ENCODE measurements at places on chromosomes 11 and 22.

- DNase-seq, result no peak
Measured at GRCh38 chr22:31104869-31105268, 2.5 kb downstream of the SELENOM start.

DNA sequence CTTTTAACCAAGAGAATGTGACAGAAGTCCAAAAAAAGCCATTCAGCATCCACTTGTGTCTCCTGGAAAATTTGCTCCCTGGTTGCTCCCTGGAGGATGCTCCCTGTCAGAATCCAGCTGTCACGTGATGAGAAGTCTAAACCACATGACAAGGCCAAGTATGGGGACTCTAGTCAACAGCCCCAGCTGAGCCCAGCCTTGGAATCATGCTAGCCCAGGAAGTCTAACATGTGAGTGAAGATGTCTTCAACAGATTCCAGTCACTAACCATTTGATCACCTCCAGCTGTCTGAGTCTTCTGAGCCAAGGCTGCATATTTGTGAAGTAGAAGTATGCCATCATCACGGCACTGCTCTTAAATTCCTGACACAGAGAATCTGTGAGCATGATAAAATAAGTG lies 4.2 kb downstream of the OR56B4 start:
- no peak for DNase-seq

- DNase-seq, result no peak
Measured at GRCh38 chr22:21984793-21985192, 2.2 kb upstream of the TOP3B start.

GRCh38 chr11:121393855-121394254 lies 58.3 kb upstream of the SORL1 start:
- no peak for DNase-seq

GRCh38 chr22:29254286-29254660 lies 13.5 kb downstream of the RHBDD3 start:
- DNase-seq, result no peak

DNA sequence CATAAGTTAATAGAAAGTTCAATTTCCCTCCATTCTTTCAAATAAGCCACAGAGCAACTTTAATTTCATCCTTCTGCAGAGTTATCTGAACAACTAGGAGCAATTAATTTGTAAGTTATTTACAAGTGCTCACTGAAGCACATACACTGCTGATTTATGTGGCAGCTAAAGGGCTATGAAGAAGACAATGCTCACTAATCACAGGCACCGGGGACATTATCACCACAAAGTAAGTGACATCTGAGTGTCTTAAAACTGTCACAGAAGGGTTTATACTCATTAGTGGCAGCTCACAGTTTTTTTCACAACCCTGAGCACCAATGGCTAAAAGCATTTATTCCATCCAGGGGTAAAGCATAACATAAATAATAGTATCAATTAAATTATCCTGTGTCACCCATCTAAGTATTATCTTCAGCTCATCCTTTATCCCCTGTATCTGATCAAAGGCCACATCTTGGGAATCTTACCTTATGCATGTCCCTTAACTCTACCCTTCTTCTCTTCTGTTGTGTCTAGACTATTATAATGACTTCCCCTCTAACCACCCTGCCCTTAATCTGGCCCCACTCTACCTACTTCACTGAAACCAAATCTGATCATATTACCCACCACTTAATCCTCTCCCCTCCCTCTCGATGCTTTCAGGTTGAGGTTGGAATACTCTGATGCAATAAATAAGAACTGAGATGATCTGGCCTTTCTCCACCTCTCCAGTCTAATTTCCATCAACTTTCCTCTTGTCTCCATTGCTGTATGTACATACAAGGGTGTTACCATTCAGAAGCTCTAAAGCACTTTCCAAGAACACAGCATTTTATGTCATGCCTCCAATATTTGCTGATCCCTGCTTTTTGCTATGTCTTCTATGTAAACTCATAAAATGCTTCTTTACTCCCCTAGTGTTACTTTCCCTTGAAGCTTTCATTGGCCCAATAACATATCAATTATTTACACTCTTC lies 252.7 kb downstream of the CASP12 start:
- no peak for DNase-seq

DNA sequence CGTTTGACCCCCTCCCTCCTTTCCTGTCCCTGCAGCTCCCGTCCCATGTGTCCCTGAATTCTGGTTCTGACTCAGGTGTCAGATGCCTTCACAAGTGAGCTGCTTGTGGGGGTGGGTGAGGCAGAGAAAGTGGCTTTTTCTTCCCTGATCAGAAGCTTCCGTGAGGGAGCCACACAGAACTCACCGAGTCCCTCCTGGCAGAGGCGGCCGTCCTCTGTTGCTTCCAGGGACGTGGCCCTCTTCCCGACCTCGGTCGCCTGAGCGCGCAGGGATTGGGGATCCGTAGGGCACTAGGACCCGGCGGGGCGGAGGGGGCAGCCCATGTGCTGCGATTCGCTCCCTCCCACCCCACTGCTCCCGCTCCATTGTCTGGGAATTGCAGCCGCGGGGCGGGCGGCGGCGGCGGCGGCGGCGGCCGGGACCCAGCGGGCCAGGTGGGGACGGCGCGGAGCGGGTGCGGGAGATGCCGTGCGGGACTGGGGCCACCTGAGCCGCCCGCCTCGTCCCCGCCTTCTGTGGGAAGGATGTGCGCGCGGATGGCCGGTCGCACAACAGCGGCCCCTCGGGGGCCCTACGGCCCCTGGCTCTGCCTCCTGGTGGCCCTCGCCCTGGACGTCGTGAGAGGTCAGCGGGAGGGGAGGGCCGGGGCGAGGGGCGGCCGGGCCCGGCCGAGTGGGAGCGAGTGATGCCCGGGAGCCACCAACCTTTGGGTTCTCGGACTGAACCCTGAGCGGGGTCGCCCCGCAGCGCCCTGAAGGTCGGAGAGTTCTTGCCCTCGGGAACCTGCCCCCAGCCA lies at the start of gene TMEM132A:
Gene TMEM132A, plus strand, starts transcription at position 351 of the 796 bp plus-strand sequence. Its CDS starts 174 bp downstream, at position 525.
- DNase-seq, result peak; percentile 58

- DNase-seq, result peak; percentile 16
Measured at GRCh38 chr11:121291896-121292494, 576 bp upstream of the SC5D start.

DNA sequence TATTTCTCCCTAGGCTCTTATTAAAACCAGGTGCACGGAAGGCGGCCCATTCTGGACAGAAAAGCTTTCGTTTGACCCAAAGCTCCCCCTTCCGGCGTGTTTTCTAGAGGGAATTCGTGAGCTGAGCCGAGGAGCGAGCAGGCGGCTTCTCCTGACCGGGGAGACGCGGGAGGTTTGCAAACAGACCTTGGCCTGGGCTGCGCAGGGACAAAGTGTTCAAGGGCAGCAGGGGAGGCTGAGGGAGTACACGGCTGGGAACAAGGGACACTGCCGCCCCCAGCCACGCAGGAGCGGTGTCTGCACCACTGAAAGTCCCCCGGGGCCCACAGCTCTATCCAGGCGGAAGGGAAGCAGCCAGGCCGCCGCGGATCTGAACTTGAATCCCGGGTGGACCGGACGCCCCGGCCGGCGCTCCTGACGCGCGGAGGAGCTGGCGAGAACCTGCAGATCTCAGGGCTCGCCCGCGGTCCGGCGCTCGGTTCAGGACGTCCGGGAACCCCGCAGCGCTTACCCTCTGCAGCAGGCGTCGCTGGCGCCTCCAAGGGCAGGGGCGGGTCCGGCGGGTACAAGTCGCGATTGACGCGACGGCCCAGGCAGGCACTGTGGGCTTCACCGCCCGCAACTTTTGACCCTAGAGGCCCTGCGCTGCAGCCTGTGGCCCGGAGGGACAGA lies 101.9 kb downstream of the WT1 start:
- DNase-seq, result peak; percentile 45

DNA sequence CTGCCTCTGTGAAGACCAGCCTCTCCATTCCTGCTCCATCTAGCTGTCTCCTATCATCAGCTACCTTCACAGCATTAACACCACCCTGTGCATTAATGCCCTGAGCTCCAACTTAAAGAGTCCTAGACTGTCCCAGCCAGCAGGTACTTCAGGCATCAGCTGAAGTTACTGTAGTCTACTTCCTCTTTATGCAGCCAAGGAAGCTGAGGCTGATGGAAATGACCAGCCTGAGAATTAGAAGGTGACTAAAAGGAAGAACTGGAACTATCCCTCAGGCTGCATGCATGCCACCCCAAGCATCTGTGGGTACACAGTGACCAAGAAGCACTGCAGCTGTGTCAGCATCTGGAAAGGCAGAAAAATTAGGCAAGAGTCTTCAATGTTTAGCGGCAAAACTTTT lies 28.2 kb downstream of the MS4A10 start:
- DNase-seq, result no peak

- peak; percentile 83 for DNase-seq
Measured at GRCh38 chr11:108973402-108974162, 308.7 kb downstream of the DDX10 start.

DNA sequence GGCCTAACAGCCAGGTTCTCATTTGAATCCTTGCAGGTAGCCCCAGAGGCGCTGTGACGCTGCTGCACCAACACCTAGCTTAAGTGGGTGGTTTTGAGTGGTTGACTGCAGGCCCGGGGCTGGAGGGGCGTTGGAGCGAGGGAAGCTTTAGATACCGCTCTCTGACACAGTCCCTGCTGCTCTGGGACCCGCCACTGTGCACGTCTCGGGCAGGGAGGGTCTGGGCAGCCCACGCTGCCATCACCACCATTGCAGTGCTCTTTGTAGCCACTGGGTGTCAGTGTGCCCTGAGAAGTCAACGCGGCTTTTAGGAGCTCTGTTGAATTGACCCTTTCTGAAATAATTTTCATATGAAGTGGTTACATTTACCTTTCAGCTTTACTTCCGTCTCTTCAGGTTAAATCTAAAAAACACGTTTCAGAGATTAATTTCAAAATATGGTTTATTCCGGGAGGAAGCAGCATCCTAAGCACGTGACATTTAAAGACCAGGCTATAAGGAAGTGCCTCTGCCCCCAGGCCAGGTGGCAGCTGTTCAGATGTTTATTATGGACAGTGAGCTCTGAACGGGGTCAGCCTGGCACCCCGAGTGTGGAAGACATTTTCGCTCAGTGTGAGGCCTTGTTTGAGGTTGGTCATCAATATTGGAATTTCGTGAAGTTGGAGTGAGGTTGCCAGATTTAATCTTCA lies 30.9 kb upstream of the PARVB start:
- DNase-seq, result peak; percentile 61

- no peak for DNase-seq
Measured at GRCh38 chr11:114136686-114137640, 77.5 kb downstream of the ZBTB16 start.

GRCh38 chr22:22989856-22990255 lies 80.5 kb upstream of the GNAZ start:
- DNase-seq, result no peak

- peak; percentile 29 for DNase-seq
Measured at GRCh38 chr22:36301851-36302250, 48.9 kb downstream of the APOL1 start.

- DNase-seq, result no peak
Measured at GRCh38 chr11:12329797-12330196, 47.6 kb upstream of the PARVA start.

DNA sequence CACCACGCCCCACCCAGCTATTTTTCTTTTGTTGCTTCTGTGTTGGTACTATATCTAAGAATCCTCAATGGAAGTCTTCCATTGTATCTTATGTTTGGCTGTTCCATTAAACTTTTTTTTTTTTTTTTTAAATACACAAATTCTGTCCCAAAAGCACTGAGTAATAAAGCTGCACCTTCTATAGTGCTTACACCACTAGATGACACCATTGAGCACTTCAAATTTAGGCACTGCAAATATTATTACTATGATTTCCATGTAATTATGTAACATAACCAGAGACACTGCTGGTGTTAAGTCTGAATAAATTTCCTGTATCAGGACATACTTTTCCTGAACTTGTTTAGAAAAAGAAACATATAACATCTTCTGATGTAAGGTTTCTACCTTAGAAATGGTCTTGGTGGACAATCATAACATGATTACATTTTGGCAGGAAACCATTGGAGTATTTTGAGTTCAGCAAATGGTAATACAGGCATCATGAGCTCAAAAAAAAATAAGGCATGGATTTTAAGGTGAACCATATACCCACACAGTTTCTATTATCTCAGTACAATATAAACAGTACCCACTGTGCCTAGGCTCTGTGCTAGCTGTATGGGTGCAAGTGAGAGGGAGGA lies 110.5 kb downstream of the ATG16L2 start:
- DNase-seq, result peak; percentile 59

GRCh38 chr11:1570531-1570895 lies 1.6 kb downstream of the DUSP8 start:
- no peak for DNase-seq

DNA sequence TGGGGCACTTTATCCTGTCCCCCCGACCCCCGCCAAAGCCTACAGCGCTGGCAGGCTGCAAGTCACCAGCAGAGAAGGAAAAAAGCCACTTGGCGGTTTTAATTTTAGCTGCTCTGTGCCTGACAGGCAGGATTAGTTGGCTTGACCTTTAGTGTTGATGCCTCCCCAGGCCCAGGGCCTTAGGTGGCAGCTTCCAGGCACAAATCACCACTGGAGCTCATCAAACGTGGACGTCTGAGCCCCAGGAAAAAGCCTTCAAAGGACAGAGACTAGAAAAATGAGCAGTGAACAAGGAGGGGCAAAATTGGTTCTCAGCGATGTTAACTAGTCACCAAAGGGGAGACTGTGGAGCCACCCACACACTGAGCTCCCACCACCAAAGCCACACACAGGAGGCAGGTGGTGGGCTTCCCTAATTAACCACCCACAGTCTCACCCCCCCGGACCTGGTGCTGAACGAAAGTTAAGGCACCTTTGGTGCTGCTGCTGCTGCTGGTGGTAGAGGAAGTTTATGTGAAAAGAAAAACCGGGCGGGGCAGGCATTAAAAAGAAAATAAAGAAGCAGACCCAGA lies 4.4 kb upstream of the PYGM start:
- DNase-seq, result no peak

- peak; percentile 42 for DNase-seq
Measured at GRCh38 chr11:64553554-64554201, 37.3 kb upstream of the SLC22A12 start.

- peak; percentile 61 for DNase-seq
Measured at GRCh38 chr11:110069158-110069737, 23.9 kb upstream of the ZC3H12C start.

GRCh38 chr11:17691550-17691949 lies 27.8 kb upstream of the MYOD1 start:
- DNase-seq, result no peak

GRCh38 chr11:111302298-111302697 lies 4.0 kb downstream of the POU2AF3 start:
- DNase-seq, result no peak

- DNase-seq, result no peak
Measured at GRCh38 chr22:37462436-37462835, 23.7 kb downstream of the MFNG start.

DNA sequence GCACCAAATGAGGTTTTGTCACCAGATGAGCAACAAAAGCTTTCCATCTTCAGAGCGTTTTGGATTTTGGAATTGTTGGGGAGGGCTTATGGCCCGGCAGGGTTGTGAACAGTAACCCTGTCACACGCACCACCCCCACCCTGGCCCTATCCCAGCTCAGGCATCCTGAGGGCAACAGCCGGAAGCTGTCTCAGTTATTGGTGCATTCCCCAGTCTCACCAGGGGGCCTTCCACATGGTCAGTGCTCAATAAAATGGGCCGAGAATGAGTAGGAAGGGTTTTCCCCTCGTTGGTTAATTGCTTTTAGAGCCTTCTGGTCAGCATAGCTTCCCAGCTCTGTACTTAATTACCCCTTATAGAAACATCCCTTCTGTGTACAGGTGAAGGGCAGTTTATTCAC lies 46.0 kb downstream of the LRP5 start:
- DNase-seq, result peak; percentile 37

- no peak for DNase-seq
Measured at GRCh38 chr11:70383664-70384565, 14.4 kb upstream of the CTTN start.

GRCh38 chr11:12469451-12469850 lies 92.1 kb downstream of the PARVA start:
- DNase-seq, result no peak

- DNase-seq, result no peak
Measured at GRCh38 chr11:96543177-96543576, 153.4 kb downstream of the JRKL start.
